OCI-LY7 (cell line): ENCODE measurements at places on chromosomes 11 and 22. TPM values are rescaled to one million over a fixed set of nuclear protein-coding genes. Genes with fewer than 3 reads are reported as not detected.

GRCh38 chr22:44482776-44483175 is 15.3 kb downstream of the RTL6 start:
- DNase-seq, result no peak

DNA sequence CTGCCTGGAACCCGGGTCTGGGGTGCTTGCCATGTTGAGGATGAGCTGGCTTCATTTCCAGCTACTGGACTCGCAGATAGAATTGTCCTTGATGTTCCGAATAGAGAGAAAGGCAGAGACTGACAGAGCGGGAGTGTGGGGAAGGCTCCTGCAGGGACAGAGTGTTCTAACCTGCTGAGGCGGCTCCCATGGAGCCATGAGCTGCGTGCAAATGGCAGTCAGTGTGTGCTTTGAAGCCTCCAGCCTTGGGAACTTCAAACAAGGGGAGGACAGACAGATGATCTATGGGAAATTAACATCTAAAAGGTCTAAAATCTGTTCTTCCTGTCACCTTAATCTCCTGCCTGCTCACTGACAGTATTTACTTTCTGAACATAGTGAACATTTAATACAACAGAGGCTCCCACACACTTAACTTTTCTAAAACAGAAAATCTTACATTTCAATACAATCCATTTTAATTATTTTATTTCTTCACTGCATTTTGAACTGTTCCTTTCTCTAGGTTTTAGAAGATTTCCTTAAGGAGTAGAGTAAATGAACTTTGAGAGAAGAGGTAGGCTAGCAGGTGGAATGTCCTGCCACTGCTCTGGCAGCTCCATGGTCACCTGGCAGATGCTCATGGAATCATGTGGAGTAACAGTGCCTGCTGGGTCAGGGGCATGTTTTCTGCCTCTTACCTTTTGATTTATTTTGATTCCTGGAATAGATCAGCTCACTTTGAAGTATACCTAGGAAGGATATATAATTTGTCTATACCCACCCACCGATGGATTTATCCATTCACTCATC is 481.7 kb downstream of the NTM start:
- no peak for DNase-seq

GRCh38 chr11:6405052-6405667 is 13.7 kb downstream of the APBB1 start:
- DNase-seq, result no peak

GRCh38 chr11:131581046-131581445 is 210.6 kb downstream of the NTM start:
- DNase-seq, result no peak

KCNK7 gene
- 0.68 and 1.6 TPM in 2 replicates for total RNA-seq

EFCAB6 gene
- not detected in 2 replicates for total RNA-seq

MYOD1 gene
- total RNA-seq, result not detected in 2 replicates
